Fibroblast of the aortic adventitia (primary cell): ENCODE measurements at places on chromosomes 2 and 18. TPM values are rescaled to one million over a fixed set of nuclear protein-coding genes. Genes with fewer than 3 reads are reported as not detected.
A peak's percentile ranks its signal among the peaks of the same experiment; 100 is the strongest.

Gene CD28
- not detected in 2 replicates for total RNA-seq

Gene INPP4A
- total RNA-seq, result 11.2 and 16.2 TPM in 2 replicates

Gene CERKL
- 0.27 TPM in 1 of 2 replicates, not detected in the other for total RNA-seq

Gene METTL8
- 34.6 and 73.3 TPM in 2 replicates for total RNA-seq

Gene DPP10
- total RNA-seq, result not detected in 2 replicates

Gene CFC1
- total RNA-seq, result not detected in 2 replicates

DNA sequence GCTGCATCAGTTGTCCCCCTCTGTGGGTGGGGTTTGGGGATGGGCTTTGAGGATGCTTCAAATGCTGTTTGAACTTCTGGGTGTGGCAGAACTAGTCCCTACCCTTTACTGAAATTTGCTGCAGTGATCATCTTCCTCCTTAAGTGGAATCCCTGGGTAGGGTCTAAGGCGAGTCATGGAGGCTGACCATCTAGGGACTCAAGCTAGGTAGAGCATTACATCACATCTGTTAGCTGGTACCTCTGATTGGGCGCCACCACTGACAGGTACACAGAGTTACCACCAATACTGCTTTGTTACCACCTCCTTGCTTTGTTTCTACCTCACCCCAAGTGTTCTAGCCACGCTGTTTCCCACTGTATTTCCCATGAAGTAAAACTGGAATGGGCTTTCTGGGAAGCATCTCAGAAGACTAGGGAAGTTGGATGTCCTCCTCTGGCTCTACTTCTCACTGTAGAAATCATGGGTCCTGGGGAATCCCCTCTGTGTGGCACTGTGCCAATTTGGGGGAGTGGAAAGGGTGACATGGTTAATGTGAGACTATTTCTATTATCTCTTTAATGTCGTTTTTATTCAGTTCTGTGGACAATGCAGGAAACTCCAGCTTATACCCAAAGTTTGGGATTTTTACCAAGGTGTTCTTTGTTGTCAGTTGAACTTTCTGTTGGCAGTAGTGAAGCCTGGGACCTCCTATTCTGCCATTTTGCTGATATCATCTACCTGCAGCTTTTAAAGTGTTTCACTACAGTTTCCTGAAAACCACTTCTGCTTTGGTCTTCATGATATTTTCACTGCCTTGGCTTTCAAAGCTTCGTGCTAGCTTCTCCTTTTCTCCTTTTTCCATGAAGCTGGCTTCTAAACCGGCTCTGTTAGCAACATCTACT, 14.5 kb upstream of the SULT1C4 start:
- DNase-seq, result no peak

DNA sequence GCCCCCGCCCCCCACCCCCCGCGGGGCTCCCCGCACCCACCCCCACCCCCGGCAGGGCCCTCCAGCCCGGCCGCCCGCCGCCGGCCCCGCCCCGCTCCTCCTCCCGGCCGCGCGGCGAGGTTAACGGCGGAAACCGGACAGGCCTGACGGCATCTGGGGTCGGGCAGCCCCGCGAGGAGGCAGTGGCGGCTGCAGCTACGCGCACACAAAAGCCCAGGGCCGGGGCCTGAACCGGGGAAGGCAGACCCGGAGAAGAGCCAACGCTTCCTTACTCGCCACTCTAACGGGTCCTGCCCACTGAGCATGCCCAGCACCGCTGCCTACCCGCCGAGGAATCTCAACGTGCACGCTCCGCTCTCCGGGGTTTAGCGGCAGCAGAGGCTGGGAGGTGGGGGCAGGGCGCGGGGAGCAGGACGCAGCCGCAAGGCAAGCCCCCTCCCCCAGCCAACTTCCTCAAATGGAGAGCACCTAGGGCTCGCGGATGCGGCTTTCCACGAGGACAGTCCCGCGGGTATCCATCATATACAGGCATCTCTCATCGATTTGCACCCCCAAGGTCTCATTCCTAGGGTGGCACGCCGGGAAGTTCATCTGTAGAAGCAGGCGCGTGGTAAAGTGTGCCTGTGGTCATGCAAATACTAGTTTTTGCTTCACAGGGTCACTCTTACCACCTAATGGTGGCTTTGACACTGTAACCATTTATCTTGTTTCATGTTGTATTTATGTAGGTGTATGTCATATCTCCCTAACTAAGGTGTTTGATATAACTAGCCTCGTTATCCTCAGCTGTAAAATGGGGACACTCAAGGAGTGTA, at the start of gene MEMO1:
MEMO1 (minus strand) TSS at position 339 of the 815 bp plus-strand sequence. CDS start 761 bp downstream, outside the sequence.
- peak; percentile 90 for DNase-seq

- peak; percentile 79 for DNase-seq
Measured at GRCh38 chr2:34096562-34097171, 497.6 kb upstream of the FAM98A start.

DNA sequence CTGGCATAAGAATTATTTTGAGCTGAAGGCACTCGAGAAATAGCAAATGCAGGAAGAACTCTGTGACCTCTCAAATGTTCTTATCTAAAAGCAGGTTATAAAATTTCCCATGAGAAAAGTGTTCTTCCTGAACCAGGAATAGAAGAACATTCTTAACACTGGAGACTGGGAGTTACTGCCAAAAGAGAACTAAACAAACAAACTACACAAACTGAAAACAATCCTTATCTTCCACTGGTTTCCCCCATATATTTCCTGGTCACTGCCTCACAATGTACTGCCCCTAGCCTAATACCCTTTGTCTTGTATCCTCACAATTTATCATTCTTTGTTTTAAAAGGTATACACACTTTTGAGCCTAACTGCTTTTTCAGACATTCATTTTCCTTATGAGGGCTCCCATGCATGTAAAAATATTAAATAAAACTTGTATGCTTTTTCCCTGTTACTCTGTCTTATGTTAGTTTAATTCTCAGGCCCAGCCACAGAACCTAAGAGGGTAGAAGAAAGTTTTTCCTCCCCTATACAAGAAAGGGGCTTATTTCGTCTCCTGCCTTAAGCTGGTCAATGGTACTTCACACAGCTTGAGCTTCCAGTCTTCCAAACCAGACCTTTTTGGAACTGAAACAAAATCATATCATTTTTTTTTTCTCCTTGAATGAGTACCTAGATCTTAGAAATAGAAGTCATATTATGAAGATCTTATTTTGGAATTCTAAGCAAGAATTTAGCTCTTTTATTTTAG, 110.6 kb downstream of the MSTN start:
- no peak for DNase-seq

GRCh38 chr18:48874233-48874632, 76.5 kb downstream of the SMAD7 start:
- DNase-seq, result no peak

DNA sequence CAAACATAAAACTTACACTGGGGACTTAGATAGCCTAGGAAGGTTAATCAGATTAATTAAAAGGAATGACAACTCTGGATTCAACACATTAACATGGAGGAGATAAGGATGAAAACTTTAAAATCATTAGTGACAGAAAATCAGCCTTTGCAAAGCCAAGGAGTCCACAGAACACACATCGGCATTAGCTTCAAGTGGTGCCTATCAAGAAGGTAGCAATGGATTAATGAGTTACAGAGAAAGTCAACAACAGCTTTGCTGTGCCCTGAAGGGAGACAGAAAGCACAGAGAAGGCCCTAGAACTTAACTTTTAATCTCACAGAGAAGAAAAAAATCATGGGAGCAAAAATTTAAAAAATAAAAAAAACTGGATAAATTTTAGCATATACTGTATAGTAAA, 88.6 kb downstream of the KCNH7 start:
- no peak for DNase-seq

- DNase-seq, result no peak
Measured at GRCh38 chr18:79769698-79770500, 27.8 kb upstream of the KCNG2 start.

GRCh38 chr2:208047840-208048239, 22.5 kb upstream of the PLEKHM3 start:
- DNase-seq, result no peak

GRCh38 chr2:23199115-23199918, 185.7 kb upstream of the KLHL29 start:
- DNase-seq, result peak; percentile 36

DNA sequence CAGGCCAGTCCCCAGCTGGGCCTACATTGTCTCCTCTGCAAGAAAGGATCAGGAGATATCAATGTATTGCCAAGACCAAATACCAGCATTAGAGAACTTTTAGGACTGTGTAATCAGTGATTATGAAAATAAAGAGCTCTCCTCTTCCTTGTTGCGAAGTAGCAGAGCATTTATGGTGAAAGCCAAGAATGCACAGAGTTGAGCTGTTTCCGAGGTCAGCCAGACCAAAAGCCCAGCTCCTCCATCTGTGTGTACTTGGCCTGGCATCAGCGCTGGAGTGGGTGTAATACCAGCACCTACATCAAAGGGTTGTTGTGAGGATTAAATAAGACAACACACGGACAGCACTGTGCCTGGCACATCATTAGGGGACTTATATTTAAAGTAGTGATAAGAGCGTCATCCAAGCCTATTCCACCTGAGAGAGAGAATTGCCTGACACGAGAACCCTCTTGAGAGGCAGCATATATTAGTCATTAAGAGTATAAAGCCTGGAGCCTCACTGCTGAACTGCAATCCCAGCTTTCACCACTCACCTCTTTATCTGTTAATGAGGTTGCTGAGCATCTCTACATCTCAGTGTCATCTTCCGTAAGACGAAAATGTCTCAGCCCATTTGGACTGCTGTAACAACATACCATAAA, 7.4 kb upstream of the SLC16A14 start:
- DNase-seq, result peak; percentile 28

- DNase-seq, result no peak
Measured at GRCh38 chr2:224264259-224264658, 137.6 kb downstream of the FAM124B start.

- DNase-seq, result peak; percentile 25
Measured at GRCh38 chr2:102004581-102004980, 12.8 kb downstream of the IL1R2 start.

- no peak for DNase-seq
Measured at GRCh38 chr2:206876216-206876860, 63.0 kb upstream of the CPO start.

GRCh38 chr2:111663471-111664274, 220.3 kb downstream of the ANAPC1 start:
- peak; percentile 41 for DNase-seq

- DNase-seq, result no peak
Measured at GRCh38 chr2:10926191-10926820, 14.6 kb downstream of the KCNF1 start.

- no peak for DNase-seq
Measured at GRCh38 chr2:10347562-10347948, 44.9 kb downstream of the HPCAL1 start.

GRCh38 chr2:38074764-38075506, 1.0 kb downstream of the CYP1B1 start:
- peak; percentile 43 for DNase-seq

- DNase-seq, result no peak
Measured at GRCh38 chr2:123670286-123670685, 354.8 kb upstream of the CNTNAP5 start.

DNA sequence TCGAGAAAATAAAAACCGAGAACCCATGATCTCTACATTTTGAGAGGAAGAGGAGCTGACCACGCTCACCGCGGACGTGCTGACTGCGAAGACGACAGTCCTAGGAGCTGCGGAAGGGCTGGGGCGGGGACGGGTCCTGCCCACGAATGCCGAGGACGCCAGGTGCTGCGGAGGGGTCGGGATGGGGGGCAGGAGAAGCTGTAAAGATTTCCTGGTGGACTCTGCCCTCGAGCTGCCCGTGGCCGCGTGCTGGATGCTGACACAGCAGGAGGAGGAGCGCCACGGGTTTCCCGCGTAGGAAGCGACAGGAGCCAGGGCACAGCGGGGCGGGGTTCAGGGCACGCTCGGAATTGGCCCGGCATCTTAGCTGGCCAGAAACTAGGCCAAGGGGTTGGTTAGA, 22.2 kb downstream of the ZSCAN30 start:
- no peak for DNase-seq

- DNase-seq, result no peak
Measured at GRCh38 chr2:69965756-69966445, 4.5 kb upstream of the ASPRV1 start.

DNA sequence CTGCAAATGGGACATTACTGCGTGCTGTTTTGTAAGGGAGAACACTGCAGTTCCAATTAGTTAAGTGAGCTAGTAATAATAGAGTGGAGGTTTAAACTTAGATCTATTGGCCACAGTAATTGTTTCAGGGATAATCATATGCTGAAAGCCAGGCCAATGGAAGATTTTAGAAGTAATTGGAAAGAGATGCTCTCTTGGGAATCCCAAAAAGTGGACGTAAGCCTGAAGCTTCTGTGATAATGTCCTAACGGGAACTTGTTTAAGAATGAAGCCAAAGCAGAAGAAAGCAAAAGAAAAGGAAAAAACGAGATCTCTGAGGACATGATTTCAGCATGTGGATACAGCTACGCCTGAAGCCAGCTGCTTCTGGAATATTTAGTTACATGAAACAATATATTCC, 594.6 kb downstream of the SLC4A3 start:
- no peak for DNase-seq

DNA sequence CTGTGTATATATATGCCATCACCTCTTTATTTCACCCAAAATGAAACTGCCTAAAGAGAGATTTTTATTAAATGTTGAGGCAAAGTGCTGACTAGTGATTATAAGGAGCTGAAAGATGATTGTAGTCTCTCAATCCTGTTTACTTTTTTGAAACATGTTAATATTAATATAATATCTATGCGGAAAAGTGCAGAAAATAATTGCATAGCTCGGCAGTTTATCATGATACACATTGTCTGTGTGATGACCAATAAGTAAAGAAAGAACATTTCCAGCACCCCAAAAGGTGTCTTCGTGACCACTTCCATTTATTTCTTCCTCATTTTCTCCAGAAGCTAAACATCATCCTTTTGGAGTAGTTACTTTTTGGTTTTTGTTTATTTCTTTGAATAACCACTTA, 99.0 kb downstream of the BIRC6 start:
- no peak for DNase-seq

- peak; percentile 80 for DNase-seq
Measured at GRCh38 chr2:9201185-9201891, 5.3 kb upstream of the ASAP2 start.

DNA sequence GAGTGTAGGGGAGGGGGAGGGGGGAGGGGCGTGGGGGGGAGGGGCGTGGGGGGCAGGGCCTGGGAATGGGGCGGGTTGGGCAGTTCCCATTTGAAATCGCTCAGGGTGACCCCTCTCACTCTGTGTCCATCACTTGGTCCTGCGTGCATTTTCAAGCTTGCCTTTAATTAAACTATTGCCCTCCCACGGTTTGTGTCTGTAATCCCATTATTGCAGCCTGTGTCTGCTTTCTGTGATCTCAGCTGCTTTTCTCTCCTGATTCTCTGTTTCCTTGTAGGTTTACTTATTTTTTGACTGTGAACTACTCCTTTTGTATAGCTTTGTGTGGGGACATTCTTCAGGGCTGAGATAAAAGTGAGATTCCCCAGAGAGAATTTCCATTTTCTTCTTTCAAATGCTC, 1.3 kb downstream of the DCDC2C start:
- DNase-seq, result no peak

DNA sequence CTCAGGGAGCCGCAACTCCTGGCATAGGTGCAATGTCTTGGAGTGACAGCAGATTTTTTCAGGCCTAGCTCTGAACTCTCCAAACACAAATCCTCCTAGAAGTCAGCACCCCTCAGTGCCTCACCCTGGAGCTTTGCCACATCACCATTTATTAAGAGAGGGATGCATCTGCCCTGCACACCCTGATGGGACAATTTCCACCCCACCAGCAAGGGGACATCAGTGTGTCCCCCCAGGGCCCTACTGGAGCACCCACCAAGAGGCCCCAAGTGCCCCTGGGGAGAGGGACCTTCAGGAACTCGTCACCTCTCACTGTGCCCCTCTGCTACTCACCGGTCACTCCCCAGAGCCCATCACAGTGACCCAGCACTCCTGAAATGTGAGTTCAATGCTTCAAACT, 144.7 kb downstream of the NDUFA10 start:
- no peak for DNase-seq
